ENCODE measurements at places on chromosomes 5 and 9.

DNA sequence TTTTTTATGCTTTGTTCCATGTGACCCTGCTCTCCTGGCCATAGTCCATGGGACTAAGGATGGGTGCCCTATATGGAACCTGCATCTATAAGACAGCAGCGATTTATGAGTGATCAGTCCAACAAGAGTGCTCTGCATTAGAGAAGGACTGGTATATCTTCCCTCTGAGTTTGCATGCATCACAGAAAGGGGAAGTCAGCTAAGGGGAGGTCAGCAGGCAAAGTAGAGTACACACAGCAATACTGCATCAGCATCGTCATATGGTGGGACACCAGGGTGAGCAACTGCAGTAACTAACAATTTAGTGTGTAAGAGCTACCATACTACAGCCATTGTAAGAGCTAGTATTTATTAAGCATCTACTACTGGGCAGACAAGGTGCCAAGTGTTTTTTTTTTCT is 311.3 kb downstream of the NDUFS4 start:
- no peak for DNase-seq

DNA sequence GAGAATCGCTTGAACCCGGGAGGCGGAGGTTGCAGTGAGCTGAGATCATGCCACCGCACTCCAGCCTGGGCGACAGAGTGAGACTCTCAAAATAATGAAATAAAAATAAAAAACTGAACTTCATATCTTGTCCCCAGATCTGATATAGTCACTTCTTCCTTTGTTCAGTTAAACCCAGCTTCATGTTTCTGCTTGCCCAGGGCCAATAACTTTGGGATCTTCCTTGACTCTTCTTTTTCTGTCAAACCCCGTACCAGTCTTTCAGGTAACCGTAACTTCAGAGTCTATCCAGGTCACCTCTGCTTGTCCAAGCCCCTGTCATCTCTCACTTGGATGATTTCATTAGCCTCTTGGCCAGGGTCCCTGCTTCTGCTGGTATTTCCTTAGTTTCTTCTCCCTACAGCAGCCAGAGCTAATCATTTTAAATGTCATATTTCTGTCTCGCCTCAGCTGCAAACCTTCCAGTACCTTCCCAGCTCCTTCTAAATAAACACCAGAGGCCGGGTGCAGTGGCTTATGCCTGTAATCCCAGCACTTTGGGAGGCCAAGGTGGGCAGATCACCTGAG is 19.7 kb upstream of the ABL1 start:
- DNase-seq = no peak

DNA sequence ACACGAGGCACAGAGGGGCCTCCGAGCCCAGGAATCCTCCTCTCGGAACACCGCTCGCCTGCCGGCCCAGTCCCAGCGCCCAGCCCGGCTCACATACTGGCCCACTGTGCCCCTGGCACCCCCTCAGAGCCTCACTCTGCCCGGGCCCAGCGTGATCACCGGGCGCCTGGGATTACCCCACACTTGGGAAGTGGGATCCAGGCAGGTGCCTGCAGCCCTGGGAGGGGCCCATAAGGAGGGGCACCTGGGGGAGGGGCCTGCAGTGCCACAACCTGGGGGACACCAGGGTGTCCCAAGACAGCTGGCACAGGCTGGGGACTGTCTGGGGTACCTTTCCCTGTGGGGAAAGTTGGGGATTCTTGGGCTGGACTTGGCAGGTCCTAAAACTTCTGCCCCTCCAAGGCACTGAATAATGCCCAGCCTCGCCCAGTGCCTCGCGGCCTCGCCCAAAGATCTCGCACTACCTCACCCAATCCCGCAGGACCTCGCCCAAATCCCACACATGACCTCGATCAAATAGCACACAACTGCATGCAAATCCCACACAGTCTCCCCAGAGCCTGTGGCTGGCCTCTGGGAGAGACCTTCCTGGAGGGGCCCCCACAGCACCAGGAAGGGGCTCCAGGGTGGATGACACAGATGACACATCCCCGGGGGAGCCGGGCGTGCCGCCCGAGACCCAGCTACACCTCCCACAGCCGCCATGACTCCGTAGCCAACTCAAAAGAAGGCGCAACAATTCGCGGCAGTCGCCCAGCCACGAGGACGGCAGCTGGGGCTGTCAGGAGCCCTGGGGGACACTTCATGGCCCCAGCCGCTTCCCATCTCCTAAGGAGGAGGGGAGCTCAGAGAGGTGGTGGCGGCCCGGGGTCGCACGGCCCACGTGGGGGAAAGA is 13.7 kb downstream of the NOTCH1 start:
- DNase-seq = no peak

DNA sequence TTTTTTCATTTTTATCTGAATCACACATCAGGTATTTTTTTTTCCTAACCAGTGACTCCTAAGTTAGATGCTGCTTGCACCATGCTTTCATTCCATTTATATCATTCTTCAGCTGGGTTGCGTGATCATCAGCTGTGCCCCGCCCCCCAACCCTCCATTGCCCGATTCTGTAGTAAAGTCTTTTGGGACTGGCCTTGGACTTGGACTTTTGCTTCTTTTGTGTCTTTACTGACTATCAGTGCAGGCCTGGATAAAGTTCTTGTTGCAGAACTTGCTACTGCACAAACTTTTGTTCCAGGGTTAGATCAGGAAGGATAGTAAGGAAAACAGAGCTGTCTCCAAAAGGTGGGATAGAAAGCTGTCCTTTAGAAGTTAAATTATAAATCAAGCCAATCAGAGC is 38.5 kb downstream of the SLC22A5 start:
- no peak for DNase-seq

DNA sequence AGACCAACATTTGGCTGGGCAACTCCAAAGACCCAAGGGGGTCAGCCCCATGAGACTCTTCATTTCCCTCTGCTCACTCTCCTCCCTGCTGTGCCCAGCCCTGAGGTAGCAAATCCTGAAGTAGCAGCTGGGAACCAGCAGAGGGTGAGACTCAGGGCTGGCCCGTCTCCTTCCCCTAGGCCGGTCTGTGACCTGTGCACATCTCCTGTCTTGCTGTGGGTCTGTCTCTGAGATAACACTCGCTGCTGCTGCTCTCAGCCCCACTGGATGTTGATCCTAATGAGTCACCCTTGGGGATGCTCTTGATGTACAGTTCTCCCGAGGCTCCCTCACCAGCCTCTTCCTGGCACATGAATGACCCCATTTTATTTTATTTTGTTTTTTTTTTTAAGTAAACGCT is 7.3 kb upstream of the OR2V1 start:
- DNase-seq = no peak

- no peak for DNase-seq
Observed at GRCh38 chr9:135243201-135244190, 156.0 kb downstream of the OLFM1 start.
